Osteoblast (primary cell): ENCODE measurements at places on chromosomes 6 and 20. TPM values are rescaled to one million over a fixed set of nuclear protein-coding genes. Genes with fewer than 3 reads are reported as not detected.

The SMLR1 gene
- not detected in 2 replicates for total RNA-seq

The SLC17A2 gene
- total RNA-seq = not detected in 2 replicates

The C6orf58 gene
- under 0.01 TPM in 1 of 2 replicates, not detected in the other for total RNA-seq

The HRH3 gene
- not detected in 2 replicates for total RNA-seq

GRCh38 chr6:99905209-99906106 is 88.6 kb downstream of the MCHR2 start:
- no peaks in the 10 kb centered on the region for H3K36me3 ChIP-seq
- no peaks in the 10 kb centered on the region for H3K4me1 ChIP-seq
- no peak overlapping the region for H3K4me3 ChIP-seq
- DNase-seq = peak; percentile 38
- H3K27ac ChIP-seq = no peak overlapping the region

DNA sequence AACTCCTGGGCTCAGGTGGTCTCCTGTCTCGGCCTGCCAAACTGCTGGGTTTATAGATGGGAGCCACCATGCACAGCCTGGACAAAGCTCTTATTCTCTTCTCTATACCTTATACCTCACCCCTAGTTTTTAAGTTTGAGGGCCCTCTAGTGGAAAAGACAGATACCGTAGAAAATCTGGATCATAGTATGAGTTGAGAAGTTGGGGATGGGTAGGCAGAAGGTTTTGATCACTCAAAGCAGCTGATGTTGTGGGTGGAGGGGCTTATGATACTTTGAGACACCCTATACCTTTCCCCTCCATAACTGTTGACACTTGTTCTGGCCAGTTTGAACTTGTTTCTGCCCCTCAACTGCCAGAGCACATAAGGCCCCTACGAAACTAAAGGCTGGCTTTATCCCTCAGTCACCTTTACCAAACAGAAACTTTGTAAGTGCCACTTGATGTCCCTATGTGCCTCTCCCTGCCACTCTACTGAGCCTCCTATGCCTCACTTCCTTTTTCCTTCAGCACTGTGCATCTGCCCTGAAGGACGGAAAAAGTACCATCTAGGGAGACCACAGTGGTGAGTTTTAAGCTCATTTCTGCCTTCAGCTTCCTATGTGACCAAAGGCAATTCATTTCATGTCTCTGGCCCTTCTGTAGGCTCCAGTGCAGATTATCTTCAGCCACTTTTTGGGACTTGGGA is 28.6 kb downstream of the RALY start:
- peak; percentile 87 for DNase-seq
- H3K4me3 ChIP-seq = no peak overlapping the region

DNA sequence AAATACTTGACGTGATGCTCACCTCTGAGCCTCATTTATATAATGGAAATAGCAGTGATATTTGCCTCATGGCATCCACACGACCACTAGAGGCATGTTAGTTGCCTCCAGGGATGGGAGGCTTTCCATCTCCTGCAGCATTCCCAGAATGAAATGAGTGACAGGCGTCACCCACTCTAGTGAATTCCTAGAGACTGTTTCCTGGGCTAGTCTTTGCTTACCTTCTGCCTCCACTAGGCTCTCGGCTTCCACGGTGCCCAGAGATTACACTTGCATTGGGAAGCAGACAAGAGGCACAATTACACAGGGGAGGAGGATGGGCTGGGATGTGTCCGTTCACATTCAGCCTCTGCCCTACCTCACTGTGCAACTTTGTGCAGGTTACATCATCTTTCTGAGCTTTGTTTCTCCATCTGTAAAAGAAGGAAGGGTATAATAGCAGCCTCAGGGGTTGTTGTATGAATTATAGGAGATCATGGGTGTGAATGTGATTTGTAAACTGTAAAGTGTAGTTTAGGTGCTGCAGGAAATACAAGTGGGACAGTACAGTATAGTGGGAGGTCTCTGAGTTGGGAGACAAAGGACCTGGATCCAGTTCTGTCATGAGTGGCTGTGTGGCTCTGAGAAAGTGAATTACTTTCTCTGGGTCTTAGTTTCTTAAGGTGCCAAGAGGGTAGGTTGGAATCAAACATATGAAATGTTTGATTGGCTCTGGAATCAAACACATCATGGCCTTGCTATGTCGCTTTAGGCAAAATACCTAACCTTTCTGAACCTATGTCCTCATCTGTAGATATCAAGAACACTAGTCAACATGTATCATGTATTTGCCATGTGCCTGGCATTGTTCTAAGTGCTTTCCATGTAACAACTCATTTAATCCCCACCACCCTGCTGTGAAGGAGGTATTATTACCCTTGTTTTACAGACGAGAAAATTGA is 3.6 kb upstream of the VSTM2L start:
- H3K27me3 ChIP-seq = peaks cover 31% of the 10 kb centered on the region
- H3K4me1 ChIP-seq = peaks cover 10% of the 10 kb centered on the region
- no peak for DNase-seq
- H3K27ac ChIP-seq = no peak overlapping the region
- no peaks in the 10 kb centered on the region for H3K36me3 ChIP-seq

GRCh38 chr6:109623288-109623687 is 67.7 kb downstream of the AK9 start:
- no peaks in the 10 kb centered on the region for H3K27me3 ChIP-seq
- no peaks in the 10 kb centered on the region for H3K36me3 ChIP-seq
- no peak for DNase-seq
- no peak overlapping the region for H3K27ac ChIP-seq

GRCh38 chr6:124119596-124119995 is 315.9 kb downstream of the NKAIN2 start:
- no peak overlapping the region for H3K4me3 ChIP-seq
- H3K4me1 ChIP-seq = no peaks in the 10 kb centered on the region
- no peaks in the 10 kb centered on the region for H3K27me3 ChIP-seq

DNA sequence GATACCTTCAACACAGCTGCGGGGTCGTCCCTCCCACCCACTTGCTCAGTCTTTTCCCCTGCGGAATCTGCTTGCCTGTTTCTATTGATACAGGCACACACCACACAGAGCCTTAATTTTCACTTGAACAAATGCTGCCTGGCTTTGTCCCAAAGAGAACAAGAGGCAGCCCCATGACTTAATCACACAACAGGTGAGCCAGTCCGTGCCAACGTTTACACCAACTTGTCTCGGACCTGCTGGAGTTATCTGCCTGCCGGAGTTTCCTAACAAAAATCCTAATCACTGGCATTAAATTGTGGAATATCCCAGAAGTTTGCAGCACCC is 186.8 kb upstream of the RREB1 start:
- no peak overlapping the region for H3K27ac ChIP-seq
- no peaks in the 10 kb centered on the region for H3K27me3 ChIP-seq
- no peaks in the 10 kb centered on the region for H3K36me3 ChIP-seq

- no peak overlapping the region for H3K4me3 ChIP-seq
- DNase-seq = no peak
- H3K27me3 ChIP-seq = no peaks in the 10 kb centered on the region
- no peaks in the 10 kb centered on the region for H3K36me3 ChIP-seq
Observed at GRCh38 chr6:93581371-93581770, 162.0 kb upstream of the EPHA7 start.

GRCh38 chr6:125245523-125246264 is 56.1 kb downstream of the HDDC2 start:
- H3K36me3 ChIP-seq = no peaks in the 10 kb centered on the region
- DNase-seq = no peak
- no peak overlapping the region for H3K4me3 ChIP-seq
- H3K27me3 ChIP-seq = no peaks in the 10 kb centered on the region

DNA sequence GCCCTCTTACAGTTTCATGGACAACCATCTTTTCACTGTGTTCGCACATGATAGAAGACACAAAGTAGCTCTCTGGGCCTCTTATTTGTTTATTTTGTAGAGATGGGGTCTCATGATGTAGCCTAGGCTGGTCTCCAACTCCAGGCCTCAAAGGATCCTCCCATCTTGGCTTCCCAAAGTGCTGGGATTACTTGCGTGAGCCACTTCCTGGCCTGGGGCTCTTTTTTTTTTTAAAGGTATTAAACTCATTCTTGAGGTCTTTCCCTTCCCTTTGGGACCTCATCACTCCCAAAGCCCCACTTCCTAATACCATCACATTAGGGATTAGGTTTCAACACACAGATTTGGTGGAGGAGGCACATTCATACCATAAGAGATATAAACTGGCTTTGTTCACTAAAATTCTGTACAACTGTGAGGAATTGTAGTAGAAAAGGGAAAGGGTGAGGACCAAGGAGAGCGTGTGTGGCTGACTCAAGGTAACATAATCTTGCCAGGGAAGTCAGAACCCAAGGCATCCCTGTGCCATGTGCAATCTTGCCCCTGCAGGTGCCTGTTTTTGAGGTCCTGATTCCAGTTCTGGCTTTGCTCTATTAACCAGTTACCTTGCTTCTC is 45.5 kb downstream of the EIF2S2 start:
- no peak overlapping the region for H3K4me3 ChIP-seq
- H3K36me3 ChIP-seq = no peaks in the 10 kb centered on the region
- H3K27ac ChIP-seq = no peak overlapping the region

DNA sequence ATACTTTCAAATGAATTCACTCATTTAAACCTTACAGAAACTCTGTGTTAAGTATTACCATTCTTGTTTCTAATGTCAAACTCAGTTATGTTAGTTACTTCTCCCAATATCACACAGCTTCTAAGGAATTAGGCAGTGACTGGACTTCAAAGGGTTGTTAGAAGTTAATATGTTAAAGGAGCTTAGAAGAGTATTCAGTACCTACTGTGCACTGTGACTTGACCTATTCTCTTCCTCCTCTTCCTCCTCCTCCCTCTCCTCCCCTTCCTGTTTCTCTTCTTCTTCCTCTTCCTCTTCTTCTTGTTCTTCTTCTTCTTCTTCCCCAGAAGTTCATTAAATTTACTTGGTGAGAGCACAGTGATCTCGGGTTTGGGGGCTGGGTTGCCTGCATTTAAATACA is 325.6 kb upstream of the SLC35B3 start:
- no peaks in the 10 kb centered on the region for H3K27me3 ChIP-seq
- no peak overlapping the region for H3K27ac ChIP-seq
- H3K4me1 ChIP-seq = no peaks in the 10 kb centered on the region
- no peak for DNase-seq

DNA sequence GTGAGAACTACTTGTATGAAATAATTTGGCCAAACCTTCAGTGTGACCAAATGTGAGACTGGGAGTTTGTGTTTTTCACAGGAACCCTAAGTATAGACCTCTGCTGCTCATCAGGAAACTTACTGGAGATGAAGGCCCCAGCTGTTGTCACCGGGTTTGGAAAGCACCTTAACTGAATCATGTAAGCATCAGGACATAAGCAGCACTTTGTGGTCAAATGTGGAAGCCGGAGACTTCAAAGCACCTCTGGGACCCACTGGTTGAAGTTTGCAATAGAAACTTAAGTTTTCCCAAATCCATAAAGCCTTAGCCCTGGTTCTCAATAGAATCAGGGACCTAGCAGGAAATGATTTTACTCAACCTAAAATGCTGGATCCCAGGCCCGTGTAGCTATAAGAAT is 14.3 kb downstream of the TTPAL start:
- H3K27me3 ChIP-seq = no peaks in the 10 kb centered on the region
- peak overlapping the region; percentile 5 for H3K27ac ChIP-seq
- no peak for DNase-seq
- no peak overlapping the region for H3K4me3 ChIP-seq
- peaks cover 69% of the 10 kb centered on the region for H3K36me3 ChIP-seq

DNA sequence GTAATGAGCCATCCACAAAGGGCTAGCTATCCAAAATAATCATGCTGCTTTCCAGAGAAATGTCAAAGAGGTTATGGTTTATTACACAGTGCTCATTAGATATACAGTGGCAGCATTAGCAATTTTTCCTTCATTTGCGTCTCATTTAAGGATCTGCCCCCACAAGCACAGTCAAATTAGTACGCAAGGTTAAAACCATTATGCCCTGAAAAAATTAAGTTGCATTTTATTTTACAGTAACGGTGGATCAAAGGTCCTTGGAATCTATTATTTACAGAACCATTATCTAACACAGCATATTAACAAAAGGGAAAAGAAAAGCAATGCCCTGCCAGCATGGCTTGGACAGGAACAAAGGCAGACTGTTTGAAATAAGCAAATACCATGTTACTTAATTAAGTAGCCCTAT is 144.8 kb downstream of the PDSS2 start:
- no peak overlapping the region for H3K27ac ChIP-seq
- H3K27me3 ChIP-seq = no peaks in the 10 kb centered on the region
- DNase-seq = no peak

GRCh38 chr6:126446248-126446647 is 106.3 kb downstream of the CENPW start:
- no peak for DNase-seq
- H3K4me1 ChIP-seq = peaks cover 7% of the 10 kb centered on the region
- H3K27me3 ChIP-seq = no peaks in the 10 kb centered on the region
- H3K4me3 ChIP-seq = no peak overlapping the region

GRCh38 chr6:20716865-20717264 is 182.6 kb downstream of the CDKAL1 start:
- peaks cover 3% of the 10 kb centered on the region for H3K4me1 ChIP-seq
- no peak overlapping the region for H3K27ac ChIP-seq
- no peaks in the 10 kb centered on the region for H3K36me3 ChIP-seq
- DNase-seq = no peak
- H3K4me3 ChIP-seq = no peak overlapping the region
- no peaks in the 10 kb centered on the region for H3K27me3 ChIP-seq

DNA sequence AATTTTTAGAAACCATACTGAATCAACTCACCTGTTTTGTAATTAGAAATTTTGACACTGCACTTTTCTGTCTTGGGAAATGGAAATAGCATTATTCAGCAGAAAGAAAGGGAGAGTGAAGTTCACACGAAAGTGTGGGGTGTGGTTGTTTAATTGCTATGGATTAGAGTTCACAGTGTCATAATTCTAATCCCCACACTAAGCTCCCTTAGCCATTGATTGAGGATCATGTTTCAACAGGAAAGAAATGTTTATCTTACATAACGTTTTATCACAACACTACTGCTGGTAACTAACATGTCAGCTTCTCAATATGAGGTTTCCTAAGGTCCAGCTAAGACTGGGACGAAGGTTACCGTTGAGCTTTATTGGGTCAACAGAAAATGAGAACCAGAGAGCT is 31.4 kb upstream of the GSTA5 start:
- H3K36me3 ChIP-seq = no peaks in the 10 kb centered on the region
- DNase-seq = no peak
- H3K4me1 ChIP-seq = peaks cover 17% of the 10 kb centered on the region
- H3K4me3 ChIP-seq = no peak overlapping the region
- H3K27me3 ChIP-seq = peaks cover 45% of the 10 kb centered on the region

DNA sequence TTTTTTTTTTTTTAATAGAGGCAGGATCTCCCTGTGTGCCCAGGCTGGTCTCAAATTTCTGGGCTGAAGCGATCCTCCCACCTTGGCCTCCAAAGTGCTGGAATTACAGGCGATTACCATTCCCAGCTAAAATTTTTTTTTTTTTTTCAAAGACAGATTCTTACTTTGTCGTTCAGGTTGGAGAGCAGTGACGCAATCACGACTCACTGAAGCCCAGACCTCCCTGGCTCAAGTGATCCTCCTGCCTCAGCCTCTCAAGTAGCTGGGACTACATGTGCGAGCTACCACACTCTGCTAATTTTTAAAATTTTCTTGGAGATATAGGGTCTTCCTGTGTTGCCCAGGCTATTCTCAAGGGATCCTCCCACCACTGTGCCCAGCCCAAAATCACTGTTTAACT is 58.0 kb upstream of the MYO6 start:
- no peak overlapping the region for H3K27ac ChIP-seq
- peaks cover 34% of the 10 kb centered on the region for H3K36me3 ChIP-seq
- DNase-seq = no peak
- no peaks in the 10 kb centered on the region for H3K27me3 ChIP-seq
- no peak overlapping the region for H3K4me3 ChIP-seq
- no peaks in the 10 kb centered on the region for H3K4me1 ChIP-seq
